RKO (cell line): ENCODE measurements at places on chromosomes 5 and 9.

GRCh38 chr5:10333154-10334006 is 20.1 kb upstream of the MARCHF6 start:
- no peak for DNase-seq

DNA sequence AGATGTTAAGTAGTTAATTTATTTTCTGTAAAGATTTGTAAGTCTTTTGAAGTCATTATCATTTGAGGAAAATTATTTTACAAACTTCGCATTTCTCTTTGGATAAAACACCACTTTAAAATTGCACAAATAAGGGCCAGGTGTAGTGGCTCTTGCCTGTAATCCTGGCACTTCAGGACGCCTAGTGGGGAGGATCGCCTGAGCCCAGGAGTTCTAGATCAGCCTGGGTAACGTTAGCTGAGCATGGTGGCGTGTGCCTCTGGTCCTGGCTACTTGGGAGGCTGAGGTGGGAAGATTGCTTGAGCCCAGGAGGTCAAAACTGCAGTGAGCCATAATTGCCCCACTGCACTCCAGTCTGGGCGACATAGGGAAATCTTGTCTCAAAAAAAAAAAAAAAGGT is 185.5 kb downstream of the KDM4C start:
- no peak for DNase-seq

DNA sequence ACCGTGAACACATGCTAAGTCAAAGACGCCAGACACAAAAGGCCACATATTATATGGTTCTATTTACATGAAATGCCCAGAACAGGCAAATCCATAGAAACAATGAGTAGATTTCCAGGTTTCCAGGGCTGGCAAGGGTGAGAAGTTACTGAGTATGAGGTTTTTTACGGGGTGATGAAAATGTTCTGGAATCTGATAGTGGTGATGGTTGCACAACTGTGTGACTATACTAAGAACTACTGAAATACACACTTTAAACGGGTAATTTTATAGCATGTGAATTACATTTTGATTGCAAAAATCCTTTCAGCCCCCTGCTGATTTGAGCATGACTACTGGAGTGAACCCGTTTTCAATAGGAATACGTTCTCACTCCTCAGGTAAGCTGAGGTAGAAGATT is 46.7 kb upstream of the TBC1D9B start:
- no peak for DNase-seq

- no peak for DNase-seq
These were observed 87.5 kb downstream of the KDM4C start for GRCh38 chr9:6845128-6845826.

DNA sequence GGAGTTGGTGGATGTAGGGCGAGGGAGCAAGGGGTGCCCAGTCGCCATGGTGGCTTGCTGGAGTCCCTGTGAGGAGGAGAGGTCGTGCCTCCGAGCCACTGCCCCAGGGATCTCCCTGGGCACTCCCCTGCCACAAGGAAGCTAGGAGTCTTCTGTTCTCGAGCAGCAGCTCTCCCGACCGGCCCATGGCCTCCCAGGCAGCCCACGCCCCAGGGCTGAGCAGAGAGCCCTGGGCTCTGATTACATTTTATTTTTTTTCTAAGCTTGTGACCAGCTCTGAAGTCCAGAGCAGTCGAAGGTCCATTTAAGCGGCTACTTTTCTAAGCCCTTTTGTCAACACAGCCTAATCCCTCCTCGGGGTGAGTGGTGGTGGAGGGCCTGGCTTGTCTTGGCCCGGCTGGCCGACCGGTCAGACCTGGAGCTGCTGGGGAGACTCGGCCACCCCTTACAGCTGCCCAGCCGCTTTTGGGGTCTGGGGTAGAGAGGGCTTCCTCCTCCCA is 2.1 kb downstream of the RXRA start:
- no peak for DNase-seq

- DNase-seq = no peak
These were observed 374 bp upstream of the SLC1A3 start for GRCh38 chr5:36606036-36606427.

DNA sequence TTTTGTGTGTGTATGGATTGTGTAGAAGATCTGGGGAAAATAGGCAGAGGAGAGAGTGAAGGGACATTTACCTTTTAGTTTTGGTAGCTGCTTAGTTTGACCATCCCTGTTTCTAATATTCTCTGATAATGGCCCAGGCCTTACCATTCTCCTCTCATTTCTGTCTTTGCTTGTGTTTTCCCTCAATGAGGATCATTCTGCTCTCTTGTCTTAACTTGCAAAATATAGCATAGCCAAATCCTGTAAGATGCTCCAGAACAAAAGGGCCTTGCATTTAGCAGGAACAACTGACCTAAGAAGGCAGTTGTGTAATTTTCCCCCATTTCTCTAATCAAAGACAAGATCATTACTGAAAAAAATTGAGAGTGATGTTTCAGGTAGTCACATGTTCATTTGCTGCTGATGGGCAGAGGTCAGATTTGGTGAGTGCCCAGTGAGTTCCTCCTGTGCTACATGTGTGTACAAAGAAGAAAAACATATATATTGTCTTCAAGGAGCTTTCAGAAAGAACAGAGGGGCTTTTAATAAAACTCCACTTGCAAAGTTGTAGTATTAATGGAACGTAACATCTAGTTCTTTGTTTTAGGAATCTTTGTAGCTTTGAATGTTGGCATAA is 139.5 kb downstream of the KDM4C start:
- DNase-seq = no peak

DNA sequence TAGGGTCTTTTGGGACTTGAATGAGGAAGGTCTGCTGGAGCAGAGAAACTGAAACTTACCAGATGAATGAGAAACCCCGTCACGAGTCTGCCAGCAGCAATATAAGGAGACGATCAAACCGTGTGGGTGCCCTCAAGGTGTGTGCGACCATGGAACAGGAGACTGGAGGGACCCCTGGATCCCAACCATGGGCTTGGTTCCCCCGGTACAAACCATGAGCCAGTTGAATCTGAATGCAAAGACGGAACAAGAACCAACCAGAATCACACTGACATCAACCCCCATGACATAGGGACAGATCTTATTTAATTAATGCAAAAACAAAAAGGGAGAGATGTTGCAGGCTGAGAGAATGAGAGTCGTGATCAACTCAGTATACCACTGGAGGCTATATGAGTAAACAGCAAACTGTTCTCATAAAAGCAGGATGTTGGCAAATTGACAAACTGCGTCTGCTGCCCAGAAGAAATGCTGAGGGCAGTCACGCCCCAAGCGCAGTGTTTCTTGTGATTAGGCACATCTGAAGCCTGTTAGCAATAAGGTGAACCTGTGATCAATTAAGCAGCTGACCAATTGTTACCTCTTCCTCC is 475.5 kb upstream of the ACO1 start:
- DNase-seq = no peak

DNA sequence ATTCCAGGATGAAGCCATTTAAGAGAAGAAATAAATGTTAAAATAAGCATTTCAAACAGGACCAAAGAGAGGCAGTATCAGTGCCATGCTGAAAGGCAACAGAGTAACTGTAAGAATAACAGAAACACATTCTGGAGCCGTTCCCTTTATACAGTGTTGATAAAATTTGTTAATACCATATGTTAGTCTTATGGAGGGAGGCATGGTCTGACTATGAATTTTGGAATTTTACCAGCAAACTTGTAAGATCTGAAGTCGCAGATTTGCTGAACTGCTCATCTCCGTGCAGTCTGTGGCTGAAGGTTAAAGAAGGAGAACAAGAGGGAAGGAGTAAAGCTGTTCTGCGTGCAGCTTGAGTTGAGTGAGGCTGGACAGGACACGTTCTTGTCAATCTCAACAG is 508.4 kb downstream of the NFIB start:
- DNase-seq = no peak

GRCh38 chr9:109751253-109751652 is 28.7 kb upstream of the PALM2AKAP2 start:
- no peak for DNase-seq

DNA sequence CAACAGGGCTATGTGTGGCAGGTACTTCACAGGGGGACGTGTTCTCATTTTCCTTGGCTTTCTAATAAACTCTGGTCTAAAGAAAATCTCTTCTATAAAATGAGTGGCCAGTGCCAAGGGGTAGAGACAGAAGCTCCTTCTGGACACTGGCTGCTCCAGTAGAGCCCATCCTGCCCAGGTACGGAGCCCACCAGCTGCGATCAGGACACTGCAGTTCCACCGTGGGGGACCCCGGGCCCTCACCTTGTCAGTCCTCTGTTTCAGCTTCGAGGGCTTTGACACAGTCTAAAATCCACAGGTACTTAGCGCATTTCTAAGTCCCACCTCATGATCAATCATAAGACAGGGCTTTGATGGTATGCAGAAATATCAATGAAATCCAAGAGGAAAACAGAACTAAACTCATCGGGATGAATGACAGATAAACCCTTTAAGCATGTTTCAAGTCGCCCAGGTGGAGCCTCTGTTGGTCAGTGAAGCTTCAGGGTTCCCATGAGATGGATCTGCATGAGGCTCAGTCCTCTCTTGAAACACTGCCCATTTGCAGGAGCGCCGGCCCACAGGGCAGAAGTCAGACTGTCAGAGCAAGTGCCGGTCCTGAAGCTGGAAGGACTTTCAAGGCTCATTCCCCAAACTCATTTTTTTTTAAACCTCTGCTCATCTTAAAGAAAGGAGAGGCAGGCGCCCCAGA is 20.3 kb upstream of the TERT start:
- DNase-seq = no peak

- no peak for DNase-seq
These were observed 44.0 kb downstream of the NKX2-5 start for GRCh38 chr5:173191015-173191414.

GRCh38 chr5:26889815-26890214 is 148.6 kb downstream of the CDH9 start:
- no peak for DNase-seq

GRCh38 chr5:147912011-147912410 is 5.7 kb upstream of the C5orf46 start:
- DNase-seq = no peak

GRCh38 chr5:16932401-16932800 is 3.7 kb downstream of the MYO10 start:
- DNase-seq = no peak

- no peak for DNase-seq
These were observed 423.0 kb downstream of the DIRAS2 start for GRCh38 chr9:90219548-90220118.

GRCh38 chr9:118630931-118631595 is 738.2 kb downstream of the BRINP1 start:
- no peak for DNase-seq

- DNase-seq = no peak
These were observed 53.3 kb downstream of the FOXD1 start for GRCh38 chr5:73395256-73395655.

- DNase-seq = no peak
These were observed 170.2 kb upstream of the NR3C1 start for GRCh38 chr5:143573568-143574170.

GRCh38 chr5:94175912-94176311 is 434.5 kb upstream of the POU5F2 start:
- DNase-seq = no peak

GRCh38 chr9:84436386-84437109 is 96.0 kb upstream of the SLC28A3 start:
- DNase-seq = no peak

DNA sequence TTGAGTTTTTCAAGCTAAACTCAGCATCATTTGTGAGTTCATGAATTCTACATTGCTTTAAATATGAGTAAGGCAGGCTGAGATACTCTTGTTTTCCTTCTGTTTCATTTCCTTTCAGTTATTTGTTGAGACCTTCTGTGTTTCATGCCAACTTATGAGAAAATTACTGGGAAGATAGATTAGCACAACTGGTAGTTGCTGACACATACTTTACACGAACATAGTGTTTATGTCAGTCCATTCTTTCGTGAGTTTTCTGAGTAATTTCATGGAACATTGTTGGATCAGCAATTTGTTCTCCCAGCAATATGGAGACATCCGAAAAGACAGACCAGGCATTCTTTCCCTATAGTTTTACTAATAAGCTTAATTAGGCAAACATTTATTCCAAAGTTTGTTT is 102.0 kb upstream of the SMC5 start:
- no peak for DNase-seq

DNA sequence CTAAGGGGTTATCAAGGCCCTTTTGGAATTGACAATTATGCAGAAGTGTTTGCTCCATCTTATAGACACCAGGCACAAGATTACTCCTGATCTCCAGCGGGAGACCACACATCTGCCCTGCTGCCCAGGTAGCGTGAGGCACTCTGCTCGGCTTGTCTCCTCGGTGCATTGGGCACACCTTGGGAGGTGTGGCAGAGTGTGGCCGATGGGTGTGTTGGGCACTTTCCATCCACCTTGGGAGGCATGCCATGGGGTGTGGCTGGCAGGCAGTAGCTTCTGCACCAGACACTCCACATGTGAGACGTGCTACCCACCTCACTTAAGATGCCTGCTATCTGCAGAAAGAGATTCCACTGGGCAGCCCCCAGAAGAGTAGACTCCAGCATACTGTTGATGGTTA is 54.1 kb downstream of the GADD45G start:
- DNase-seq = no peak

DNA sequence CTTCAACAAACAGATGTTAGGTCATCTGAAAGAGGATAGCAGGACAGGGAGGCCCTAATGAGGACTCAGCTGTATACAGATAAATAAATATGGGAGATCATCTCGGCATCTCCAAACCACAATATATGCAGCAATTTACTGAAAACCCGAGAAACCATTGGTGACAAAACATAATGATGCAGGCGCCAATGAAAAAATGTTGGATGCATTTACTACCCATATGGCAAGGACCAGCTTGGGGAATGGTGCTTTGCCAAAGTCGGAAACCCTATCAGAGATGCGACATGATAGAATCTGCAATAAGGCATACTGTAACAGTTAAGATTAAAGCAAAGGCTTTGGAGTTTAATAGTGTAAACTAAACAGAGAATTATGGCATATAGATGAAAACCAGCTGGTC is 92.0 kb downstream of the SNCAIP start:
- no peak for DNase-seq

- no peak for DNase-seq
These were observed 144.5 kb downstream of the SEC61B start for GRCh38 chr9:99366621-99367020.

GRCh38 chr5:79666758-79667157 is 22.9 kb upstream of the CMYA5 start:
- DNase-seq = no peak

DNA sequence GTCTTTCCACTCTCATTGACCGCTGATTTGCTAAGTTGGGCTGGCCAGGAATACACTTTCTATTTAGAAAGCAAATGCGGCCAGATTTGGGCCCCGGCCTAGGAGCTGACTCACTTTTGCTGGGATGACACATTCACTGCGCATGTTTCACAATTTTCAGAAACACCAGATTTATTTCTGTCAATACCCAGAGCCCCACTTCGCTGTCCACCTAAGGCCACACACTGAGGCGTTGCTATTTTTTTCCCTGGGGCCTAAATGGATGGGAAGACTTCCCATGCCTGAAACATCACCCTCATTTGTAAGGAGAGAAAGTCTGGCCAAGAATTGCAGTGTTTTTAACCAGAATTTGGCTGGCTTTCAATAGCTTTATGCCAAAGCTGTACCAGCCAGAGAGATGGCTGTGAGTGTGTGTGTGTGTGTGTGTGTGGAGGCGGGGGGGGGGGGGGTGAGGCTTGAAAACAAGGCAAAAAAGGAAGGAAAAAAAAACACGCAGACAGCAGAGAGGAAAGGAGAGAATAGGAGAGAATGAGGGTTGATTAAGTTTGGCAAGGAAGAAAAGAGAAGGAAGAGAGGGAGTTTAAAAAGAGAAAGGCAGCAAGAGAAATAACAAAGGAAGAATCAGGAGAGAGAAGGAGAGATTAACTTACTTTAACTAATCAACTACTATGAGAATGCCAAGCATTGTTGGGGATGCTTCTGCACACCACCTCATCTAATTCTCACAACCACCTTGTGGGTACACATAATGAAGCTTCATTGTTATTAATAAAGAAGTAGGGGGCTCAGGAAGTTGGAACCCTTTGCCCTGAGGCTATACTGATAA is 261.4 kb upstream of the KLF4 start:
- peak; percentile 93 for DNase-seq
